ENCODE measurements at places on chromosomes 2 and 18. TPM values are rescaled to one million over a fixed set of nuclear protein-coding genes. Genes with fewer than 3 reads are reported as not detected.

The MEP1B gene
- total RNA-seq: not detected

The SP9 gene
- not detected for total RNA-seq

DNA sequence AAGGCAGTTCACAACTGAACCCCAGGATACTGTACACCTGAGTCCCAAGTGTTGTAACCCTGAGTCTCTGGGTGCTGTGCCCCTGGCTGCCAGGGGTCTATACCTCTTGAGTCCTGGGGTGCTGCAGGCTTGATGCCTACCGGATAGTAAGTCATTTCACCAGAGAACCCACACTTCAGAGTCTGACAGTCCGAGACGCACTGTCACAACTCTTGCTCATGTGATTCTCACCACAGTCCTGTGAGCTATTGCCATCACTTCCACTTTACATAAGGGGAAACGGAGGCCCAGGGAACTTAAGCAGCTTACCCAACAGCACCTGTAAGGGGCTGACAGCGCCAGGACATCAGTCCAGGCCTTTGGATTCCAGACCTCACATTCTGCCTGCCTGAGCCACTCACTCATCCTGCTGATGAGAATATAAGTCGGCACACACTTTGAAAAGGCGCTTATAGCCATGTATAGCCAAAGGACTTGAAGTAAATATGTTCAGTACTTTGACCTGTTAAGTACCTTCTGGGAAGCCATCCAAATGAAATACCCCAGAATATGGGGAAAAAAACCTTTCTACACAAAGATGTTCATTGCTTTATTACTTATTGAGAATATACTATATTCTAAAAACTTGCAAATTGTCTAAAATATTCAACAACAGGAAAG is 180.7 kb upstream of the ID2 start:
- DNase-seq: no peak

The IHH gene
- not detected for total RNA-seq

The UGT1A3 gene
- total RNA-seq: not detected

The TLK1 gene
- total RNA-seq: 31.9 TPM

The ALPP gene
- total RNA-seq: not detected

DNA sequence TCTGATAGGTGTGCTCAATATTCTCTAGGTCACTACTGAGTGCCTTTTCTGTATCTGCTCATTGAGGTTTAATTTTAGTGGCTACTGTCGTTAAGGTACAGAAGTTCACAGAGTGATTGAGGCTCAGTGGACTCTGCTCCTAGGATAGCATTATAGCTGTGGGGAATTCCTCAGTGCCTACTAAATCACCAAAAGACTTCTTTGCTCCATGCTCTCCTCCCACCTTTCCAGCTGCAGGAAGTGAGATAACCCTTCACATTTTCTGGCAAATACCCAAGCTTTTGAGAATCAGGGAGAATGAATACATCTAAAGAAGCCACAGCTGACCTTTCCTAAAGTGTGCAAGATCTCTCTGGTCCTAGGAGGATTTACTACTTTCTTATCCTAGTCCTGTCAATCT is 95.2 kb upstream of the FSIP2 start:
- DNase-seq: no peak

GRCh38 chr2:73083886-73084800 is 12.6 kb upstream of the SFXN5 start:
- DNase-seq: no peak

DNA sequence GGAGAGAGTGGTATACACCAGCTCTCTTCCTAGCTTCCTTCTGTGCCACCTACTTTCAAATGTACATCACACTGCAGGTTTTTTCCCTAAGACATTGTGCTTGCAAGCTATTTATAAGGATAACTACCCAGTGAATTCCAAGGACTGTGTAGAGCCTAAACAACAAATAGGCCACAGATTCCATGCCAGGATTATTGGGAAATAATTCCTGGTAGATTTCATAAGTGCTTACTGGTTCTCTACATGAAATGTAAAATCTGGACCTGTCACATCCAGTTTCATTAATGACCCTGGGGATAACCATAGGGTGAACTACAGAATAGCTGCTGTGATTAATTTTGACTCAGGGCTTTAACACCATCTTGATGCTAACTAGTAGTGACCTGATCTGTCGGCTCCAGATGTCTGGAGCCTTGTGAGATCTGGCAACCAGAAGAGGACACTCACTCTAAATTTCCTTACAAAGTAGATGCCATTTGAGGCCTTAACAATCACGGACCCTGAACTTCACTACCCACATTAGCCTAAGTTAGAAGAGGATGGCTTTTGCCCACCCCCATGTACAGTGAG is 34.3 kb upstream of the LGALSL start:
- no peak for DNase-seq

DNA sequence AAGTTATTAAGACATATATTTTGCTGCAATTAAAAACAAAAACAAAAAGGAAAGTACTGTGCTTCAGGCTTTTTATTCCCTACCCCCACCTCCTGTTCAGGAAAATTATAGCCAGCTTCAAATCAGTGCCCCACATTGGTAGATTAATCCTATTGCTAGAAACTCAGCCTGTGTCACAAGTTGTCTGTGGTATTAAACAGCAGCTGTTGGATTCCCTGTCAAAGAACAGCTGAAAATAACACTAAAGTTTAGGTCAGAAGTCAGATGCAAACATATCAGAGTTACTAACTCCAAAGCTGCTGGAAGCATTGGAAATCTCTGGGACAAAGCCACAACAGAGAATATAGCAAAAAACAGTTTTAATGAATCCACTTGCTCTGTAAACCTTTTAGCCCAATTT is 818 bp upstream of the CCDC141 start:
- no peak for DNase-seq

DNA sequence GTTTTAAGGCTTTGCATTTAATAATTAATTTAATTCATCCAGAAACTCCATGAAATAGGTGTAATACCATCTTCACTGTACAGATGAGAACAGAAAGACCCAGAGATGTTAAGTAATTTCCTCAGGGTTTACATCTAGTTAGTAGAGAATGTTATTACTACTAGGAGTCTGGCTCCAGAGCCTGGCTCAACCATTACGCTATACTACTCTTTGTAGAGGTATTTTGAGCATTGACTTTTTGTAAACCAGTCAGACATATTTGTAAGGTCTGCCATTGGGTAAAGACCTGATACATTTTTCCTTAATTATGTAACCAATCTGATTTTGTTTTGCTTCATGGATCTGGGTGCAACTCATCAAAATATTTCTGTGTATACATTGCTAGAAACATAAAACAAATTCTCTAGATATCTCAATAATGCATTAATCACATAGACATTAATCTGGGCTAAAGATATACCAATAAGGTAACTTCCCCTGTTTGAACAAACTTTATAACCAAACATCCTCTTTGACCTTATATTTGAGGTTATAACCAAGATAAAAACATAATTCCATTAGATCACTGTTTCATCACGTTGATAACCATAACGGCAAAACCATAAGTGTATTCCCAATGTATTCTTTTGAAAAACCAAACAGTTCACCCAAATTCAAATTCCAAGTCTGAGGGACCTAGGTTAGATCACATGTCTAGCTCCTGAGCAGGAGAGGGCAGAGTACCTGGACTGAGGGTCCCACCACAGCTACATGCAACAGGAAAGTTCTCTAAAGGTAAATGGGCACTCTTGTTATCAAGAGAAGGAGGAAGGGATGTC is 135.0 kb downstream of the IKZF2 start:
- DNase-seq: no peak

The TMEM17 gene
- 3.3 TPM for total RNA-seq

DNA sequence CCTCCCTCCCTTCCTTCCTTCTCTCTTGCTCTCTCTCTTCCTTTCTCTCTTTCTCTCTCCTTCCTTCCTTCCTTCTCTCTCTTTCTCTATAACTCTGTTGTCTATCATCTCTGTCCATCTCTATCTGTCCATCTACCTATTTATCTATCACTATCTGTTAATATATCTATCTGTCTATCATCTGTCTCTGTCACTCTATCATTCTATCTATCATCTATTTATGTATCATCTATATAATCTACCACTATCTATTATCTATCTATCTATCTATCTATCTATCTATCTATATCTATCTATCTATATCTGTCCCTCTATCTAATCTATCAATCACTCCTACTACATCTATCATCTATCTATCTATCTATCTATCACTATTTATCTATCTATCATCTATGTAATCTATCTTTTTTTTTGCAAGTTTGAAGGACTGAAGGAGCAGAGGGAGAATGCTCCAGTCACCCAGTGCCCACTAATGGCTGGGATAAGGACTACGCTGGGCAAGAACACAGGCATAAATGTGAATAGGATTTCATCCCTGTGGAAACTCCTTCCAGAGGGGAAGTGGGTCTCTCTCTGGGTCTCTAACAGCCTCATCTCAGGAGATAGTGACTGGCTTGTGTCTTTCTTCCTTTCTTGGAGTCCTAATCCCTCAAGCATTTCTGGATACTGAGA is 427.0 kb downstream of the LPIN1 start:
- no peak for DNase-seq

DNA sequence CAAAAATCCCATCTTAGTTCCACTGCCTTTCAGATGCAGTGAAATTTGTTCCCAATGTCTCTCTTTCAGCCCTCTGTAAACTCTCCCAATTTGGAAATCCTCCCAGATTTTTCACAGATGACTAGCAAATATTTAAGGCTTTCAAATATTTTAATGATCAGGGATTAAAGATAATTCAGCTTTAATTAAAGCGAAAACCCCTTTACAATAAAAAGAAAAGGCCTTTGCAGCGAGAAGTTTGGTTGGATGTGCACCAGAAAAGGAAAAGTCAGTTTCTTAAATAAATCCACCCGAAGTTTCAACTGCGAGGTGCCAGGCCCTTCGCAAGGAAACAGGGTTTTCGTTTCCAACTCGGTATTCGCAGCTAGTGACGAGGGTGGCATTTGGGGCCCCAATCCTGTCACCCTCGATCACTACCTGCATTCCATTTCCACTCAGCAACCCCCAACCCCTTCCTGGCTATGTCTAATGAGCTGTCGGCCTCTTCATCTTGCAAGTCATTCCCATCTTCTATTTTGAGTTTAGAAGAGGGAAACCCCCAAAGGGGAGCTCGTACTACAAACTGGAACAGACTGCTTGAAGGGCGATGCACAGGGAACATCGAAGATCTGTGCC is 1.5 kb downstream of the RAX start:
- DNase-seq: no peak

The SPOPL gene
- 20.5 TPM for total RNA-seq

GRCh38 chr2:105104208-105104731 is 66.4 kb downstream of the MRPS9 start:
- DNase-seq: no peak

- peak; percentile 54 for DNase-seq
Measured at GRCh38 chr2:86518481-86518880, 44.8 kb downstream of the CHMP3 start.

The GCG gene
- 464 TPM for total RNA-seq

- DNase-seq: no peak
Measured at GRCh38 chr18:42182728-42183700, 228.0 kb downstream of the PIK3C3 start.

- DNase-seq: no peak
Measured at GRCh38 chr18:63063171-63063570, 256.4 kb downstream of the BCL2 start.

The PAX8 gene
- 0.52 TPM for total RNA-seq

- no peak for DNase-seq
Measured at GRCh38 chr2:55141572-55142413, 90.3 kb downstream of the CLHC1 start.

The FOXI3 gene
- not detected for total RNA-seq

DNA sequence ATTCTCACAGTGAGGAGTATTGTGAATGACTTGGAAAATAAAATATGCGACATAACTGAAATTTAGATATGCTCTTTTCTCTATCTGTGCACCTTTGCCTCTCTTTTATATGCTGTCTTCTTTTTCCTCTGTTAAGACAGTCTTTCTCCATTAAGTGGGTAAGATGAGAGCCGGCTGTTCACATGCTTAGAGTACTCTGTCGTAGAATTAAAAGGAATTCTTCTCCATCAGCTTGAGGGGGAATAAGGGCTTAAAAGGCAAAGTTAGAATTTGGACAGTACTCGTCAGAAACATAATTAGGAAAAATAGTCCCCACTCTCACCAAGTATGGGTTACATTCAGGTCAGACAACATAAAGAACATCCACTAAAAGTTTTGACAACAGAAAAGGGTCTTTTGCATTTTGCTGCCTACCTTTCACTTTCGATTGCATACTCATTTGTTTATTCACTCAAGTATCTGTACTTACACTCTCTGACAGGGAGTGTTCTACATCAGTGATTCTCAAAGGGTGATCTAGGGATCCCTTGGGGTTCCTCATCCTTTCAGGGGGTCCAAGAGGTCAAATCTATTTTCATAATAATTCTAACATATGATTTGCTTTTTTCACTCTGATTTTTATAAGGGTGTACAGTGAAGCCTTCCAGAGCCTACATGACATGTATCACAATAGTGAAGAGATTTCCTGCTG is 48.0 kb downstream of the ARHGAP15 start:
- DNase-seq: no peak

The CYP27A1 gene
- total RNA-seq: 9.3 TPM

GRCh38 chr2:11411768-11412448 is 54.1 kb downstream of the E2F6 start:
- peak; percentile 57 for DNase-seq

- DNase-seq: no peak
Measured at GRCh38 chr18:35073186-35074105, 32.2 kb downstream of the MAPRE2 start.

- DNase-seq: no peak
Measured at GRCh38 chr2:98293931-98294687, 52.1 kb upstream of the CNGA3 start.

DNA sequence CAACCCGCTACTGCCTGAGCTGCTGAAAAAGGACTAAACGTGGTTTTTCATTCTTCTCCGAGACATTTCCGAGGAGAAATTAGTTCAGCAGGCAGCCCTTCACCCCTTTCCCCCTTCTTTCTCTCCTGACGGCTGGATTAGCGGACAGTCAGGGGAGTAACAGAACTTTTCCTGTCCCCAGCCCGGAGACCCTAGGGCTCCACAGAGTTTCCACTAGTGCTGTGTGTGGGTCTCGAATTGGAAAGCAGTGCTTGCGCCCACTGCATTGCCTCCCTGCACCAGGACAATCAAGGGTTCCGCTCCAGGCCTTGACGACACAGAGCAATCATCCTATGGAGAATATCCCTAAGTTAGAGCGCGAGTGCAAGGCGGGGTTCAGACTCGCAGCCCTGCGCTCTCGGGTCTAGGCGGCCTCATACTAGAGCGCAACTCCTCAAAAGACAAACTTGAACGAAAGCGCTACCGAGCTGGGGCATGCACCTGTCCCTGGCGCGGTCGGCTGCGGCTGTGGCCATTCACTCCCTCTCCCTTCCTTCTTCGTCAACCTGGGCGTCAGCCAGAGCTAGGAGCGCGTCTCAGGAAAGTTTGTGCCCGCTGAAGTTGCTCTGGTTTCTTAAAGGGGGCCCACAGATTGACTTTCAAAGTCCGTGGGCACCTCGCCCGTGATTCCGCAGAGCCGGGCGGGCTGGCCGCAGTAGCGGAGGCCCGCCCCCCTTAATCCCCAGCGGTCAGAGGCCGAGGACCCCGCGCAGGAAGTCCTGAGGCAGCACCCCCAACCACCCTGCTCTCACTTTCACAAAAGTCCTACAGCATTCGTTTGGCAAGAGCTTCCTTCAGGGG is 801 bp downstream of the OSR1 start:
- no peak for DNase-seq
